ENCODE measurements at places on chromosomes 6 and 20.

- no peak for DNase-seq
Measured at GRCh38 chr20:16475225-16475624, 98.0 kb downstream of the KIF16B start.

DNA sequence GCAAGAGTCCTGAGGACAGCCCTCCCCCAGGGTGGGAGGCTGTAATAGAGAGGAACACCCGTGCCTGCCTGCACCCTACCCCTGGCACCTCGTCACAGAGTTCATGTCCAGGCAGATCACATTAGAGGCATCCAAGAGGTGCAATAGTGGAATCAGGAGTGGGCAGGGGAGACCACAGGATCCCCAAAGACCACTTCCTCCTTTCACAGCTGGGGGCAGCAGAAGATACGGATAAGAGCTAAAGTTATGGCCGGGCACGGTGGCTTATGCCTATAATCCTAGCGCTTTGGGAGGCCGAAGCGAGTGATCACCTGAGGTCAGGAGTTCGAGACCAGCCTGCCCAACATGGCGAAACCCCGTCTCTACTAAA is 1.5 kb upstream of the CAPN11 start:
- no peak for DNase-seq

- DNase-seq, result peak; percentile 28
Measured at GRCh38 chr6:166488076-166488685, 98.3 kb downstream of the RAMACL start.

- DNase-seq, result no peak
Measured at GRCh38 chr20:53527196-53527595, 66.4 kb downstream of the ZNF217 start.

GRCh38 chr20:35578469-35578868 is 36.6 kb downstream of the ERGIC3 start:
- no peak for DNase-seq

- no peak for DNase-seq
Measured at GRCh38 chr6:36817847-36818246, 21.4 kb downstream of the CPNE5 start.

GRCh38 chr6:170111816-170112582 is 178.9 kb downstream of the DLL1 start:
- no peak for DNase-seq

GRCh38 chr20:62143957-62144825 is 622 bp downstream of the SS18L1 start:
- no peak for DNase-seq

DNA sequence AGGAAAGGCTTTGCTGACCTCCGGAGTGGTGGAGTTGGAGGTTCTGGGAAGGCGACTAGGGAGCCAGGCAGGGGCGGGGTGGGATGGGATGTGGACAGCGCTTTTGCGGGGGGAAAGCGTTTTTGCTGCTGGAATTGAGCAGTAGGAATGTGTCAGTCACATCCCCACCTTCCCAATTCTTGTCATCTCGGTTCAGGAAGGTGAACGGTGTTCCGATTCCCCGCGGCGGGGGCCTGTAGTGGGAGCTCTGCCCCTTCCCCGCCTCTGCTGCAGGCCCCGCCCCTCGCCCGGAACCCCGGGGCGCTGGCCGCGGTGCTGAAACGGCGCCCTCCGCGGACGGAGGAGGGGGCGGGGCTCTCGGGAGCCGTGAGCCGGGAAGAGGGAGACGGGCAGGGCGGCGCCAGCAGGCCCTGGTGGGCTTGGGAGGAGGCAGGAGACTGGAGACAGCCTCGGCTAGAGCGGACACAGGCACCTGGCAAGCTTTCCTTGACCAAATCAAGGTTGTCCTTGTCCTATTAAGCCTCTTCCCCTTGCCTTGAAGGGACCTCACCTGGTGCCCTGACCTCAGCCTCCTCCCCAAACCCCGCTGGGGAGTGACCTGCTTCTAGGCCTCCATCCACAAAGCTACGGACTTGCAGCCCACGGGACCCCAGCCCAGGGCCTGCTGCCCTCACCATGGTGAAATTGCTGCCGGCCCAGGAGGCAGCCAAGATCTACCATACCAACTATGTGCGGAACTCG is at the start of gene LHFPL5:
Gene LHFPL5 (plus strand): TSS at position 357 of the 741 bp plus-strand sequence. CDS start 319 bp downstream, at position 676.
- no peak for DNase-seq

DNA sequence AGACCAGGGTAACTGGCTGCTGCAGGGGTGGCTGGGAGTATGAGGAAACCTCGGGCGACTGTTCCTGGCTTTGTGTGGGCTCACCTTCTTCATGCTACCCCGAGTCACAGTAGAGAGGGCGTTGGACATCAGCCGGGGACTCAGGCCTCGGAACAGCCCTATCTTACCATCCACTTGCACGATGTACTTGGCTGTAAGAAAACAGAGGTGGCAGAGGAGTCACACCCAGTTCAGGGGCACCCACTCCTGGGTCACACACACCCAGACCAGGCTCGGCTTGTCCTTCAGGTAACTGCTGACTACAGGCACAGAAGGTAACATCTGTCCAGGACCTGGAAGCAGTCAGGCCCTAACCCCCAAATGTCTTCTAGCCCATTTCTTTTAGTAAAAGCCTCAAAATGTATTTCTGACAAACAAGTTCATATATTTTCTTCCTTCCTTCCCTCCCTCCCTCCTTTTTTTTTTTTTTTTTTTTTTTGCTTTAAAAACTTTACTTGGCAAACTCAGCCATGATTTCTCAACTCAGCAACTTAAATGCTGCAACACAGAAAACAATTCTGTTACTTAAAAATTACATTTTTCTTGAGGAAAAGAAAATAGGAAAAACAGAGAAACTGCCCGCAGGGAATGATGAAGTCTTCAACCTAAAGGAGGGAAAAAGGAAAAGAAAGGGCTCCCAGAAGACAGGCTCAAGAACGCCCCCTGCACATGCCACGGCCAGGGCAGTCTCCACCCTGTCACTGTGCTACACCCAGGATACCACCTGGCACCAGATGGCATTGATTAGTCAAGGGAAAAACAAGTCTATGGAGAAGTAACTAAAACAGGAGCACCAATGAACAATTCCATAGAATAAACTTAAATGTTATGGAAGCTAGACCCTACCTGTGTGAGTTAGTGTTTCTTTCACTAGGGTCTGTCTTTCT is 7.3 kb downstream of the MTCH1 start:
- DNase-seq, result no peak

GRCh38 chr6:16392010-16392409 is 153.6 kb downstream of the GMPR start:
- DNase-seq, result no peak

GRCh38 chr6:136294621-136295020 is 5.0 kb upstream of the BCLAF1 start:
- no peak for DNase-seq

- DNase-seq, result no peak
Measured at GRCh38 chr20:36153736-36154699, 522 bp upstream of the EPB41L1 start.

DNA sequence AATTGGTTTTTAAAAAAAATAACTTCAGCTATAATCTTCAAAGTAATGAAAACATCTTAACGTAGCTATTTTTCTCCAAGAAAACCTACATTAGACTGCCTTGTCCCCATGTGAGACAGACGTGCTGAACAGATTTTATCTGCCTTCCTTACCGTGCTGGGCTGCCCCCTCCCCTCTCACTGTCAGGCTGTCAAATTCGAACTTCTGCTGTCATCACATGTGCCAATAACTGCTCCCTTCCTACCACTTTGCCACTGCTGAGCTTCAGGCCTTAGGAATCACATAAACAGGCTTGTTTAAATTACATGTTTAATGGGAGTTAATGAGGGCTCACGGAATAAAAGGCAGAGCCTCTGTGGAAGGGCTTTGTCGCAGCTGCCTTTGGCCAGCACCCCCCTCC is 77.0 kb upstream of the NHSL1 start:
- no peak for DNase-seq

DNA sequence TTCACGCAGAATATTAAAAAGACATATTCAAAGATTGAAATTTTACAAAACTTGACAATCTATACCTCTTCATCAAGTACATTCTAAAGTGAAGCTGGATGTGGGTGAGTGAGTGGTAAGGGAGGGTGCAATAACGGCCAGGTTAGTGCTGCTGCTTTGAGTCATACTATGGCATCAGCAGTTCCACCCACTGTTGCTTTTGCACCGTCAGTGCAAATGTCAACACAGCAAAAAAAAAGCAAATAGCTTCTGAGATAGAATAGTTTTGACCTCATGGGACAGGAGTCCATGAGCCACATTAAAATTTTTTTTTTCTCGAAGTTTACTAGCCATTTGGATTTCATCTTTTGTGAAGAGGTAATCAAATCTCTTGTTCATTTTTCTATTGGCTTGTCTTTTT is 31.8 kb downstream of the PSMF1 start:
- no peak for DNase-seq
